T-helper 17 cell (primary cell): ENCODE measurements at places on chromosomes 1 and 21.

- H3K27ac ChIP-seq: no peak overlapping the region
- no peaks in the 10 kb centered on the region for H3K36me3 ChIP-seq
- no peak for DNase-seq
- no peak overlapping the region for H3K4me3 ChIP-seq
Measured at GRCh38 chr1:179767996-179768395, 24.9 kb downstream of the FAM163A start.

DNA sequence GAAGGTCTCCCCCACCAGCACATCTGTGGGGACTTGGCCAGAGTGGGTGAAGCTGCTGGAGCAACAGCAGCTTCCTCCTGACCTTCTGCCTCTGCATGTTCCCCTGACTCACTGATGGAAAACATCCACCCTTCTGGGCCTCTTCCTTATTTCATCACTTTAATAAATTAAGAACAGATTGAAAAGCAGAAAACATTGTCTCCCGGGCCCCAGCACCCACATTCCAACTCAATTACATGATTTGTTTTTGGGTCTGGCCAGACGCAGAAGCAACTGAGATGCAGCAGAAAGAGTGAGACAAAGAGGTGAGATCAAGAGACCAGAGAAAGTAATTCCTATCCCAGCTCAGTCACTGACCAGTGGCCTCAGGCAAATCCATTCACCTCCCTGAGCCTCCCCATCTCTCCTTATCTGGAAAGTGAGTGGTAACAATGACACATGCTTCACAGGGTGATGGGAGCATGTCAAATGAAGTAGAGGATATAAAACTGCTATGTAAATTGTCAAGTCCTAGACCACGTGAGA is 157.1 kb downstream of the ELAVL4 start:
- no peaks in the 10 kb centered on the region for H3K4me1 ChIP-seq
- H3K27me3 ChIP-seq: peaks cover 6% of the 10 kb centered on the region
- H3K4me3 ChIP-seq: no peak overlapping the region
- no peaks in the 10 kb centered on the region for H3K36me3 ChIP-seq
- no peak overlapping the region for H3K27ac ChIP-seq

- H3K4me3 ChIP-seq: no peak overlapping the region
- peaks cover 5% of the 10 kb centered on the region for H3K36me3 ChIP-seq
- DNase-seq: no peak
- H3K27ac ChIP-seq: peak overlapping the region; percentile 70
- H3K27me3 ChIP-seq: no peaks in the 10 kb centered on the region
- H3K4me1 ChIP-seq: peaks cover 8% of the 10 kb centered on the region
Measured at GRCh38 chr1:180841415-180841814, 71.3 kb upstream of the KIAA1614 start.

DNA sequence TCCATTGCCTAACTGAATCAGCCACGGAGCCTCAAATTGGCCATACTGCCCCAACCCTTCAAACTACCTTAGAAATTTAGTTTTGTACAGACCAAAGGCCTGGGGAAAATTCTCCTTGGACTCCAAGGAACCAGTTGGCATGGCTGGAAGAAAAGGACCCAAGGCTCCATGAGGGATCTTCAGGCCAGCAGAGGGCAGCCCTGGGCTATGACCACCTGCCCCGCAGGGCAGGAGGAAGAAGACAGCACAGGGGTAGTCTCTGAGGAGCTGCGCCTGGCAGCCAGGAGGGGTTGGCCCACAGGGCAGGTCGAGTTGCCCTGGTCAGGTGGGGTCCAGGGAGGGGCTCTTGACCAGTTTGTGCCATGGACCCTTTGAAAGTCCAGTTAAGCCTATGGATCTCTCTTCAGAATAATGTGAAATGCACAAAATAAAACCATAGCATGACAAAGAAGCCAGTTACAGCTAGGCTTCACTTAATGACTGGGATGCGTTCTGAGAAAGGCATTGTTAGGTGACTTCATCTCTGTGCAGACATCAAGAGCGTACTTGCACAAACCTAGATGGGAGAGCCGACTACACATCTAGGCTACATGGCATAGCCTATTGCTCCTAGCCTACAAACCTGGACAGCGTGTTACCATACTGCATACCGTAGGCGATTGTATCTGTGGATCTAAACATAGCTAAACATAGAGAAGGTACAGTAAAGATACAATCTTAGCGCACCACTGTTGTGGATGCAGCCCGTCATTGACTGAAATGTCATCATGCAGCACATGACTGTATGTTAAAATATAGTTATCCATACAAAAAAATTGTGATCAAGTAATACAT is 26.1 kb downstream of the CACNA1S start:
- DNase-seq: no peak
- no peak overlapping the region for H3K4me3 ChIP-seq
- H3K27me3 ChIP-seq: peaks cover 29% of the 10 kb centered on the region
- no peaks in the 10 kb centered on the region for H3K36me3 ChIP-seq
- H3K27ac ChIP-seq: peak overlapping the region; percentile 49

GRCh38 chr1:176795929-176796328 is 333.0 kb downstream of the PAPPA2 start:
- H3K27ac ChIP-seq: no peak overlapping the region
- no peaks in the 10 kb centered on the region for H3K4me1 ChIP-seq
- no peak overlapping the region for H3K4me3 ChIP-seq
- no peaks in the 10 kb centered on the region for H3K27me3 ChIP-seq
- no peaks in the 10 kb centered on the region for H3K36me3 ChIP-seq
- DNase-seq: no peak

GRCh38 chr1:10105484-10105883 is 72.7 kb downstream of the UBE4B start:
- DNase-seq: no peak
- H3K4me1 ChIP-seq: peaks cover 3% of the 10 kb centered on the region
- no peaks in the 10 kb centered on the region for H3K27me3 ChIP-seq
- peaks cover 13% of the 10 kb centered on the region for H3K36me3 ChIP-seq
- no peak overlapping the region for H3K27ac ChIP-seq

DNA sequence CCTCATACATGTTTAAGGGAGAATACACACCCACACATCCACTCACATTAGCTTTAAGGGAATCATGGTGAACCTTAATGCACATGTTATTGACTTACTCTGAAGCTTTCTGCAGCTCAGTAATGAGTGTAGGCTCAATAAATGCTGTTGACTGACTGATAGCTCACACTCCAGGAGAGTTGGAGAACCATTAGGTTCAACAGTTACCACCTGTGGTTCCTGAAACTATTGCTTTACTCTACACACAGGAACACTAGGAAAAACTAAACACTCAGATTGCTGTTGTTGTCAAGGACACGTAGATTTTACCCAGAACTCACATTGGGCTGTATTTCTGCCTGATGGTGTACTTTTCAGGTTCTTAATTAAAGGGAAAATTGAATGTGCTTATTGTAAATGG is 37.3 kb downstream of the ZC3H11B start:
- no peak overlapping the region for H3K4me3 ChIP-seq
- no peak overlapping the region for H3K27ac ChIP-seq
- no peak for DNase-seq

DNA sequence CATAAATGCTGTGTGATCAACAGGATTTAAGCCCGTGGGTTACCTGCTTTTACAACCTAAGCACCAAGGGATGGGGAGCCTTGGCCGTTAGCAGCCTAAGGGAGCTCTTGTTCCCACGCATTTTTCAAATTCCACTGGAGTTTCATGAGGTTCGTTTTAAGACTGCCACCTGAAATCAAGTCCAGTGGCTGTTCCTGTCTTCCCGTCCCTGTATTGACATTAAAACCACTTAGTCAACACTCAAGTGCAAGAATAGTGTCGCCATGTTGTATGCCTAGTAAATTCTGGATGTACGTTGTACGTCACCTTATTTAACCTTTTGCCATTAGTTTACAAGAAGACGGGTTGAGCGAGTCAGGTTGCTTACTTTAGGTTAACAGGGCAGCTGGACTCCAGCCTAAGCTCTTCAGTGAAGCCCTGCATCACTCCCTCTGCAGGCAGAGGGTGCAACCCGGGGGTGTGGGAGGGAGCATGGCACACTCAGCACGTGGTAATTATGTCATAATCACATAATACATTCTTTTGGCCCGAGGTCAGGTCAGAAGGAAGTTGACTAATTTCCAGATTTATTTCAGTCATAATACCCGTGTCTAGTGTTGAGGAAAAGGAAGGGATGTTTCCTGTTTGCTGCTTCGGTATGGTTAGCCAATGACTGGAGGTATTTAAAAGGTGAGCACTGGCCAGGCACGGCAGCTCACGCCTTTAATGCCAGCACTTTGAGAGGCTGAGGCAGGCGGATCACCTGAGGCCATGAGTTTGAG is 42.5 kb downstream of the CNST start:
- no peaks in the 10 kb centered on the region for H3K27me3 ChIP-seq
- peaks cover 31% of the 10 kb centered on the region for H3K4me1 ChIP-seq
- no peak for DNase-seq
- H3K36me3 ChIP-seq: peaks cover 3% of the 10 kb centered on the region
- H3K27ac ChIP-seq: peak overlapping the region; percentile 53

GRCh38 chr1:42551180-42551579 is 88.1 kb downstream of the CCDC30 start:
- H3K27ac ChIP-seq: no peak overlapping the region
- H3K4me1 ChIP-seq: peaks cover 5% of the 10 kb centered on the region
- H3K27me3 ChIP-seq: no peaks in the 10 kb centered on the region
- peaks cover 10% of the 10 kb centered on the region for H3K36me3 ChIP-seq
- H3K4me3 ChIP-seq: no peak overlapping the region

- peaks cover 8% of the 10 kb centered on the region for H3K27me3 ChIP-seq
- H3K4me3 ChIP-seq: no peak overlapping the region
- no peak overlapping the region for H3K27ac ChIP-seq
- H3K4me1 ChIP-seq: no peaks in the 10 kb centered on the region
Measured at GRCh38 chr1:245480393-245481120, 325.8 kb downstream of the KIF26B start.

GRCh38 chr1:32411261-32411660 is 17.0 kb upstream of the BSDC1 start:
- H3K4me3 ChIP-seq: no peak overlapping the region
- DNase-seq: no peak
- no peak overlapping the region for H3K27ac ChIP-seq
- peaks cover 3% of the 10 kb centered on the region for H3K36me3 ChIP-seq

DNA sequence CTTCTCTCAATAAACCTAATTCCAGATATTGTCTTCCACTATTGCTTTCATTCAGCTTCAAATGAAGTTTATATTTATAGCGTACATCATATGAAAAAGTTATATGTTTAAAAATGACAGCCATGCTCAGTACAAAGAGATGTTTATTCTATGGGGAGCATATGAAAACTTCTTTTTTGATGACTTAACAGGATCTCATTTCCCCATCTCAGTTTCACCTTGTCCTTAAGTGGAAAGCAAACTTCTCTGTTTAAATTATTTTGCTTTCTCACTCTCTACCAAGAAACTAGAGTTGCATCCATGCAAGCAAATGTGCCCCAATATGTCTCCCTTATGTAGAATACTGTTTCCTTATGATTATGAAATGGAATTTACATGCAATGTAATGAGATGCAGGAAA is 799.5 kb upstream of the RGS18 start:
- no peaks in the 10 kb centered on the region for H3K4me1 ChIP-seq
- no peak overlapping the region for H3K27ac ChIP-seq
- H3K4me3 ChIP-seq: no peak overlapping the region
- no peaks in the 10 kb centered on the region for H3K36me3 ChIP-seq
- no peaks in the 10 kb centered on the region for H3K27me3 ChIP-seq
- no peak for DNase-seq

- H3K27ac ChIP-seq: peak overlapping the region; percentile 59
- H3K36me3 ChIP-seq: peaks cover 5% of the 10 kb centered on the region
- peaks cover 38% of the 10 kb centered on the region for H3K27me3 ChIP-seq
- H3K4me1 ChIP-seq: peaks cover 6% of the 10 kb centered on the region
- no peak for DNase-seq
- peak overlapping the region; percentile 86 for H3K4me3 ChIP-seq
Measured at GRCh38 chr1:167120899-167121298, 27.0 kb downstream of the STYXL2 start.

- H3K27ac ChIP-seq: no peak overlapping the region
- no peaks in the 10 kb centered on the region for H3K27me3 ChIP-seq
- H3K4me1 ChIP-seq: no peaks in the 10 kb centered on the region
- H3K4me3 ChIP-seq: no peak overlapping the region
Measured at GRCh38 chr1:85409516-85409915, 55.4 kb downstream of the DDAH1 start.

DNA sequence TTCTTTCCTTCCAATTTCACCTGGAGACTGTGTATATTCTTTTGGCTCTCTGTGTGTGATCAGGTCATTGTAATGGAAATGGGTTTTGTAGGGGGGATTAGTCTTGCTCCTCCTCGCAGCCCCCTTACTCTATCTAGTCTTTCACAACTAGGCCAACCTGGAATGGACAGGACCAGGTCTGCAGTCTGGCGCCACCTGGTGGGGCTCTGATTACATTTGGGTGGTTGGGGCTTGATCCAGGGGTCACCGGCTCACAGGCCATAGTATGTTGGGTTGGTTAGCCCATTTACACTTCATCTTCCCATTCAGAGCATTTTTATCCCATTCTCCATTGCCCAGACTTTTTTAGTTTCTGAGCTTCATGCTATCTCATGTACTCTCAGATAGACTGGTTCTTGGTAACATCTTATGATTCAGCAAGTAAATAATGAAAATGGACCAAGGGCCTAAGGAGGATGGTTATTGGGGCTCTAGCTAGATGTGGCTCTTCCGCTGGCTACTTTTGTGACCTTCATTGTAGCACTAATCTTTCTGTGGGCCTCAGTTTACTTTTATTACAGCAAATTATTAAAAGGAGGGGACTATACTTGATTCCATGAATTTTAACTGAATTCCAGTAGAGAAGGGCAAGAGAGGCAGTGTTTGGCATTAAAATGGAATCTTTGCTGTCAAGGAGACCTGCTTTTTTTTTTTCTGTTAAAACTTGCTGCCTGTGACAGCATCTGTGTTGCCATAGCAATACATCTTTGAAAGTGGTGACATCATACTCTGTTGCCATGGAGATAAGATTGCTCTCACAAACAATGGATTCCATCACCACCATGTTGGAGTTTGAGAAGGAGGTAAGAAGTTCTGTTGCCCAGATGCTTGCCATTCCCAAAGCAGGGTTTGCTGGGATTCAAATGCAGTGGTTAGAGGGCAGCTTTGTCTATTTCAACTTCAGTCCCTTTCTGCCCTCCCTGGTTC is 150.1 kb downstream of the PLXNA2 start:
- H3K4me1 ChIP-seq: peaks cover 4% of the 10 kb centered on the region
- no peak for DNase-seq
- no peaks in the 10 kb centered on the region for H3K27me3 ChIP-seq
- peak overlapping the region; percentile 27 for H3K27ac ChIP-seq
- no peaks in the 10 kb centered on the region for H3K36me3 ChIP-seq

DNA sequence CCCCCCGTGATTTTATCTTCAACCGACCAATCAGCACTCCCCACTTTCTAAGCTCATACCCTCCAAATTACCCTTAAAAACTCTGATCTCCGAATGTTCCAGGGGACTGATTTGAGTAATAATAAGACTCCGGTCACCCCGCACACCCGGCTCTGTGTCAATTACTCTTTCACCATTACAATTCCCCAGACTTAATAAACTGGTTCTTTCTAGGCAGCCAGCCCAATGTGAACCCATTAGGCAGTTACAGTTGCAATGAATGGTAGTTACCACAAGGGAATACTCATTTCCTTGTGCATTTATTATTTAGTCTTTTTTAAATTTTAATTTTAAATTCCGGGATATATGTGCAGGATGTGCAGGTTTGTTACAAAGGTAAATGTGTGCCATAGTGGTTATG is 177.9 kb downstream of the HFM1 start:
- peaks cover 6% of the 10 kb centered on the region for H3K27me3 ChIP-seq
- no peaks in the 10 kb centered on the region for H3K36me3 ChIP-seq
- no peak for DNase-seq
- no peaks in the 10 kb centered on the region for H3K4me1 ChIP-seq
- H3K27ac ChIP-seq: no peak overlapping the region
